ENCODE measurements at places on chromosomes 4 and X.
A peak's percentile ranks its signal among the peaks of the same experiment; 100 is the strongest.

DNA sequence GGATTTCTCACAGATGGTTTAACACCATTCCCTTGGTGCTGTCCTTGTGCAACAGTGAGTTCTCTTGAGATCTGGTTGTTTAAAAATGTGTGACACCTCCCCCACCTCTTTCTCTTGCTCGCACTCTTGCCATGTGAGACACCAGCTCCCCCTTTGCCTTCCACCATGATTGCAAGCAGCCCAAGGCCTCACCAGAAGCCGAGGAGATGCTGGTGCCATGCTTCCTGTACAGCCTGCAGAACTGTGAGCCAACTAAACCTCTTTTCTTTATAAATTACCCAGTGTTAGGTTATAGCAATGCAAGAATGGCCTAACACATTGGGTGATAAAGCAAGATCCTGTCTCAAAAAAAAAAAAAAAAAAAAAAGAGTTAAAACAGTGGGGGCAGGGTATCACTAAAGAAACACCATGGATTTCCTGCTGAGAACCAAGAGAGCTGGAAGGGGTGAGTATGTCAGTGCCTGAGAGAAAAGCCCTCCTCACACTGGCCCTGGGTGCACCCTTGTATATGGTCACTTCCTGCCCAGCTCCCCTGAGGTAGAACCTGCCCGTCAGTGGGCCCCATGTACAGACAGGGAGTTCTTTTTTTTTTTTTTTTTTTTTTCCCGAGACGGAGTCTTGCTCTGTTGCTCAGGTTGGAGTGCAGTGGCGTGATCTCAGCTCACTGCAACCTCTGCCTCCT, 46.4 kb downstream of the APOO start:
- no peak for DNase-seq

DNA sequence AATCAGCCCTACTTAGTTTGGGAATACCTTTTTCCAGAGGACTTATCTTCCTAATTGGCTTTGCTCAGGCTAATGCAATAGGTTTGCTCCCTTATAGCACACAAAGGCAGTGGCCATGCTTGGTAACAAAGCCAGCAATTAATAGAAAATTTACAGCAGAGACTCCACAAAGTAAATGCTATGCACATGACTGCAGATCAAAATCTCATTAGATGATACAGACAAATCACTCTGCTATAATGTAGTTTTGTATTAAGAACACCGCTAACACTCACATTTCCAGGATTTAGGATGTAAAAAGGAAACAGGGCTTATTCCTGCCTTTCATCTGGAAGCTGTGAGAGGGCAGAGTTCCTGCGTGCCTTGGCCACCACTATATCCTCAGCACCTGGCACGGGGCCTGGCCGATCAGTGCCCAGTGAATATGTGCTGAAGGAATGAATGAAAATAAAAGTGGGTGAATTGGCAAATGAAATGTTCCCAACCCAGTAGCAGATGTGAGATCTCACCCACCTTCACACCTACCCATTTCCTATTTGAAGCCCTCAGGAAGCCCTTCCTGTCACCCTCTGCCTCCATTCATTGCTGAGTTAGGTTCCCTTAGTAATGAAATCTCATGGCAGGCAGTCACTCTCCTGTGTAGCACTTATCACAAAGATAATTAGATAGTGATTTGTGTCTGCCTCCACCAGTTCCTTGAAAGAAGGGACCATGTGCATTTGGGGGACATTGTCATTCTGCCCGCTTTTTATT, 5.1 kb downstream of the SEPTIN6 start:
- no peak for DNase-seq

- DNase-seq, result no peak
Observed at GRCh38 chr4:17898553-17899055, 87.8 kb downstream of the NCAPG start.

- peak; percentile 76 for DNase-seq
Observed at GRCh38 chr4:87270144-87270543, 49.7 kb upstream of the KLHL8 start.

DNA sequence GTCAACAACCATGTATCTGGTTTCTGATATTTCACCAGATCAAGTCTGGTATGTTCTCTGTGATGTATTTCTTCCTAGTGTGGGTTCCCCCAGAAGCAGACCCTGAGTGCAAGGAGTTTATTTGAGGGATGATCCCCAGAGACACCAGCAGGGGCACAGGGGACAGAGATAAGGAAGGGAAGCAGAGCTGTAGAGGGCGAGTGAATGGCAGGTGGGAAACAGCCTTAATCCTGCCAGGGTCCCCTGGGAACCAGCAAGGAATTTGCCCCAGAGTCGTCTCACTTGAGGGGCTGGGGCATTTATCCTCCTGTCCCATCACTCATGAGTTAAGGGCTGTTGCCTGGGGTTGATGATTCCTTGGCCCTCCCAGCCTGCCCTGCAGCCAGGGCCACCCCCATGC, 206.4 kb upstream of the BCOR start:
- DNase-seq, result no peak

- peak; percentile 58 for DNase-seq
Observed at GRCh38 chr4:3136454-3136853, 62.0 kb downstream of the HTT start.

DNA sequence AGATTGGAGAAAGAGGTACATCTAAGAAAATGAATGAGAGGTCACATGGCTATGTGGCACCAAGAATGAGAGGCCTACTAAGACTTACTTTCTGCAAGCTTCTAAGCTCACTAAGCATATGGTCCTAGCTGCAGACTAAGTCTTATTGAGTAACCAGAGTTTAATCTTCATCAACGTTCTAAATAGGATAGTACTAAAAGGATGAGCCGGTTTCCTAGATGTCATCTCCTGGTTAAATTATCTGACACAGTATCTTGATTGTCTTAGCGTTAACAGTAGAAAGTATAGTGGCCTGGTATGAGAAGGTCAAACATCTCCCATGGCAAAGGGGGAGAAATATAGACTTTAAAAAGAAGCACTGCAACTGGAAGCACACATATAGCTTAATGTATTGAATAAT, 448.1 kb downstream of the PDGFC start:
- DNase-seq, result no peak

- DNase-seq, result no peak
Observed at GRCh38 chr4:107500551-107500950, 219.5 kb downstream of the PAPSS1 start.

DNA sequence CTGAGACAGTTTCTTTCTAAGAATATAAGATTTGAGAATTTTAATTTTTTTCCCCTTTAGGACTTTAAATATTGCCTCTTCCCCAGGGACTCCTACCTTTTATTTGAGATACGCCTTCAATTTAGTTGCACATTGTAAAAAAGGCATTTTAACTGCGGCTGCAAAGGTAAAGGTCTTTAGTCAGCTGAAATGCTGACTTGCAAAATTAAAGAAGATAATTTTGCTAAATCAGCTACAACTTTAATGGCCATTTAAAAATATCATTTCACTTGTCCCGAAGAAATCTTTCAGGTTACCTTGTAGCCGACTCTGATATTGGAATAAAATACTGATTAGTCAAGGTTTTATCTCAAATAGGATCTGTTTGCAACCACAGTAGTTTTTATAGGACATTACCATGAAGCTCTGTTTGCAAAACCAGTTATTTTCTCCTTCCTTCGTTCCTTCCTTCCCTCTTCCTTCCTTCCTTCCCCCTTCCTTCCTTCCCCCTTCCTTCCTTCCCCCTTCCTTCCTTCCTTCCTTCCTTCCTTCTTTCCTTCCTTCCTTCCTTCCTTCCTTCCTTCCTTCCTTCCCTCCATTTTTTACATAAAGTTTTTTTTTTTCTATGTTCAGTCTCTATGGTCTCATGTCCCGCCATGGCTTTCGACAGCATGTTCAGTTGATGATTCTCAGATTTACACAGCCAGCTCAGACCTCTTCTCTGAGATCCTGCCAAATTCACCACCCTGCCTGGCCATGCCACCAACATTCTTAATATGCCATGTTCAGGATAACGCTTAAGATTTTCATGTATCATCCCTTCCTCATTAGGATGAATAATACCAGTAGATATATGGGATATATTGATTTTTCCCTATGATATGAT, 405.4 kb upstream of the PRKX start:
- no peak for DNase-seq

Measured in fibroblast of pulmonary artery (primary cell).